ENCODE measurements at places on chromosomes 3 and 15. TPM values are rescaled to one million over a fixed set of nuclear protein-coding genes. Genes with fewer than 3 reads are reported as not detected.

The GPR176 gene
- total RNA-seq, result 47.6 TPM

The ST8SIA2 gene
- total RNA-seq, result not detected

The SNX22 gene
- total RNA-seq, result 0.40 TPM

The LAMB2 gene
- total RNA-seq, result 246 TPM

The TMCO5A gene
- not detected for total RNA-seq

The TIMP4 gene
- total RNA-seq, result 4.9 TPM

The TLR9 gene
- total RNA-seq, result not detected

The HCN4 gene
- not detected for total RNA-seq

The DYNLT2B gene
- total RNA-seq, result 16.7 TPM

The NR1I2 gene
- not detected for total RNA-seq

The EPB42 gene
- not detected for total RNA-seq

The SLC28A1 gene
- not detected for total RNA-seq

The LDHAL6B gene
- total RNA-seq, result not detected

The VGLL3 gene
- total RNA-seq, result 12.7 TPM

The PLA2G4D gene
- not detected for total RNA-seq

The SERPINI2 gene
- not detected for total RNA-seq

The ZNF385D gene
- 0.40 TPM for total RNA-seq

The AHSG gene
- total RNA-seq, result not detected

The CHRM5 gene
- not detected for total RNA-seq

The CPLX3 gene
- 0.48 TPM for total RNA-seq

The TMEM212 gene
- total RNA-seq, result not detected

The CHRNA7 gene
- 1.2 TPM for total RNA-seq

The ANKUB1 gene
- not detected for total RNA-seq

The ITPKA gene
- total RNA-seq, result 44.2 TPM

The RLBP1 gene
- not detected for total RNA-seq

The STAC gene
- 0.08 TPM for total RNA-seq

The COLQ gene
- total RNA-seq, result not detected

The MAP6D1 gene
- total RNA-seq, result 1.4 TPM

The DAZL gene
- not detected for total RNA-seq

The ERICH6 gene
- 0.48 TPM for total RNA-seq

The GHSR gene
- total RNA-seq, result not detected

The ZNF80 gene
- total RNA-seq, result not detected

The IL17RE gene
- 0.88 TPM for total RNA-seq

The CNTN3 gene
- total RNA-seq, result 0.78 TPM

The CCR5 gene
- total RNA-seq, result not detected

The RAMAC gene
- total RNA-seq, result 15.7 TPM

The SCG5 gene
- total RNA-seq, result 24.4 TPM

The VWA5B2 gene
- total RNA-seq, result not detected

The PSTPIP1 gene
- 1.4 TPM for total RNA-seq

The FBN1 gene
- 283 TPM for total RNA-seq

The BNC1 gene
- total RNA-seq, result 2.3 TPM

The IGSF11 gene
- not detected for total RNA-seq

The IMPG2 gene
- total RNA-seq, result 0.24 TPM

The RHOV gene
- total RNA-seq, result not detected

The RGMA gene
- 5.3 TPM for total RNA-seq

The AMT gene
- total RNA-seq, result 3.0 TPM

The ZNF662 gene
- total RNA-seq, result 1.3 TPM

The DENND4A gene
- 17.4 TPM for total RNA-seq

The P2RY1 gene
- total RNA-seq, result 8.8 TPM

The PPP1R14D gene
- not detected for total RNA-seq

The CTXN2 gene
- total RNA-seq, result not detected

The CFAP100 gene
- not detected for total RNA-seq
